ENCODE measurements at places on chromosomes 3 and 15.

DNA sequence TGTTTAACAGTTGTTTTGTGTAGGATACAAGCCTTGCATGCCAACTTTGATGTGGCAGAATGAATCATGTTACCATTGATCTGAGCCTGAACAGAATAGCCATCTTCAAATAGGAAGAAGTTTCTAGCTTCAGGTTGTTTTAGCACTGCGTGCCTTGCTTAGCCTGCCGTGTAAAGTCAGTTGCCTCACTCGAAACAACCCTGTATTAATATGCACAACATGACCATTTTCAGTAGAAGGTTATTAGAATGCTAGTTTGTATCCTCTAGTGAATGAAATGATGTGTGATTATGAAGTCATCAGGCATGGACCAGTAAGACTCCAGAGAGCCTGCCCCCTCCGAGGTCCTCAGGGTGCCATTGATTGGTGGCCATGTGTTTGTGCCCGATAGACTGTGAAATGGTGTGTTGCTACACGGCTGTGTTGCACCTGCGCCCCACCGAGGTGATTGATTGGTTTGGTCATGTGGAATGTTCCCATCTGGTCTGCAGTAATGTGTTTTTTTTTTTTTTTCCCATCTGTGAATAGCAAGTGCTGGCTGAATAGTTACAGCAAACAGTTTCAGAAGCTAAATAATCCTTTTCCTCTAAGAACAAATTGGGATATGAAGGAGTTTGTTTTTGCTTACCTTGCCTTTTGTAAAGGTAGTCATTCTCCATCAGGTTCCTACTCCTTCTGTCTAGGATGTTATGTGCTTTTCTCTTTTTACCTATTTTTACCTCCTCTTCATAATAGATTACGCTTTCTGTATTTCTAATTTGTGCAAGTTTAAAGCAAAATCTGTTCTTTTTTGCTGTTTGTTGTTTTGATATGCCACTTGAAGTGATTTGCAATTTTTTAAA lies 214.9 kb downstream of the TCF12 start:
- DNase-seq, result no peak

DNA sequence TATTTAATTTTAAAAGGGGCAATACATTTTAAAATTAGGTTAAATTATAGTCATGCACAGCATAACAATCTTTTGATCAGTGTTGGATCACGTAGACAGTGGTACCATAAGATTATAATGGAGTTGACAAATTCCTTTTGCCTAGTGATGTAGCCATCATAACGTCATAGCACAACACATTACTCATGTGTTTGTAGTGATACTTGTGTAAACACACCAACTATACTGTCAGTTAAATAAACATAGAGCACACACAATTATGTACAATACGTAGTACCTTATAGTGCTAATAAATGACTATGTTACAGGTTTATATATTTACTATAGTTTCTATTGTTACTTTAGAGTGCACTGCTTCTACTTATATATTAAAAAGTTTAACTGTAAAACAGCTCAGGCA lies 31.2 kb downstream of the FOXB1 start:
- no peak for DNase-seq

DNA sequence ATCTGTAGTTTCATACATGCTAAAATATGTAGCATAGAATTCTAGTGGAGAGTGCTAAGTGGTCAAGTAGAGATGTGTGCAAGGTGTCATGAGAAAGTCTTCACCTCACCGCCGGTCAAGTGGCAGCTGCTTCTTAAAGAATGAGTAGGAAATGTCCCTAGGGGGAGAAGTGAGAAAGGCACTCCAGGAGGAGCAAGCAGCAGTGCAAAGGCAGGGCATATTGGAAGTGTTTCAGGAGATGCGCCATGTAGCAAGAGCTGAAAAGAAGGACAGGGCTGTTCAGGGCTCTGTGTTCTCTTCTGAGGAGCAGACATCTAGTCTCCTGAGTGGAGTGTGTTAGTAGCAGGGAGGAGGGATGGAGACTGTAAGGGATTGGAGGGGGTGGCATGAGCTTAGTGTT lies 312.4 kb upstream of the SEMA6D start:
- no peak for DNase-seq

DNA sequence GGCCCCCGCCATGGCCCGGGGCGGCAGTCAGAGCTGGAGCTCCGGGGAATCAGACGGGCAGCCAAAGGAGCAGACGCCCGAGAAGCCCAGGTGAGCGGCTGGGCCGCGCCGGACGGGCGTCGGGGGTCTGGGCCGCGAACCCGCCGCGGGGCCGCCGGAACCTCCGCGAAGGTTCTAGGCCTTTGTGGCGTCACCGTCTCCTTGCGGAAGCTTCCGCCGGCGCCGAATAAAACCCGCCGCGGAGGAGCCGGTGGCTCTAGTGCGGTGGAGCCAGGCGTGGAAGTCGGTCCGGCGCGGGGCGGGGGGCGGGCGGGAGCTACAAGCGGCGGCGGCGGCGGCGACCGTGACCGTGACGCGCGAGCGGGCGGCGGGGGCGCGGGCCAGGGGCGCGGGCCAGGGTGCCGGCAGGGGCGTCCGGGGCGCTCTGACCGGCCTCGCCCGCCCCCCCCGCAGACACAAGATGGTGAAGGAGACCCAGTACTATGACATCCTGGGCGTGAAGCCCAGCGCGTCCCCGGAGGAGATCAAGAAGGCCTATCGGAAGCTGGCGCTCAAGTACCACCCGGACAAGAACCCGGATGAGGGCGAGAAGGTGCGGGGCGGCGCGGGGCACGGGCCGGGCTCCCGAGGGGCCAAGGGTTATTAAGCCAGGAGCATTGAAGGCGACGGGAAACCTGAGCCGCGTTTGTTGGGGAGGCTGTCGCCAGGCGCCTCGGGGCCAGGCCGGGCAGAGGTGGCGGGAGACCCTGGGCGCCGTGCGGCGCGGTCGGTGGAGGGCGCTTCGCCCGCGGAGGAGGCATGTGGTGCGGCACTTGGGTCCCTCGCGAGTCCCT lies at the start of gene DNAJA4:
Gene DNAJA4, plus strand, starts transcription at position 259 of the 833 bp plus-strand sequence. Its CDS starts 202 bp downstream, at position 461.
- peak; percentile 13 for DNase-seq

DNA sequence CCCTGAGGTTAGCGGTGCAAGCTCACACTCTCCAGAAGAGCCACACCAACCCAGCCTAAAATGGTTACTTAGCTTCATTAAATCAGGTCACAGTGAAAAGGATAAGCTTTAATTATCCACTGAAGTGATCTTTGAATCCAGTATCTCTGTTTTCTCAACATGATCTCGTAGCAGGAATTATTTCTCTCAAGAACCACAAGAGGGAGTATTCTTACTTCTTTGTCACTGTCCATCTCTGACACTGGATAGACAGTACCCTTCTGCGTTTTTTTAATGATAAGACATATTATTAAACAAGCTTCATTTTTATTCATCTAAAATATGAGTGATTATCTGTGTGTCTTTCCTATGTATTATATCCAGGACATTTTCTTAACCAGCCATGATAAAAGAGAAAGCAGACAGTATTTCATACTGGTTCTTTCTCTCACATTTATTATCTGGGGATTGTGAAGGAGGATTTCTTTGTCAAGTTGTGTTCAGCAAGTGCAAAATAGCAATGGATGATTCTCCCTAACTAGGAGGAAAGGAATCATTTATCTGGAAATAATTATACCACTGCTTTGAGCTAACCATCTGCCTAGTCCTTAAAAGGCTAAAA lies 105.4 kb upstream of the CCDC54 start:
- no peak for DNase-seq

GRCh38 chr3:15794303-15794771 lies 3.4 kb downstream of the ANKRD28 start:
- DNase-seq, result no peak

DNA sequence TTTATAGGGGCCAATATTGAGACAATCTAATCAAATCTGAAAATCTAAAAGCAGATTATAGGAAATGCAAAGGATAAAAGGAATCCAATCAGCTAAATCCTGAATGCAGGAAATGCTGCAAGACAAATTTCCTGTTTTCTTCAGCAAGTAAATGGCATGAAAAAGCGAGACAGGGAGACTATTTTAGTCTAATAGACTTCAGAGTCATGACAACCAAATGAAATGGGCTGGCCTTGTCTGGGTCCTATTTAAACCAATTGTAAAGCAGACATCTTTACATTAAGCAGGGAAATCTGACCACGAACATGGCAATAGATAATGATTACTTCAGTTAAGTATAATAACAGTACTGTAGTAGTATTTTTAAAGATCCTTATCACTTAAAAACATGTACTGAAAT lies 2.1 kb downstream of the DBR1 start:
- no peak for DNase-seq

- DNase-seq, result no peak
These were observed 159.9 kb upstream of the PFN2 start for GRCh38 chr3:150130404-150131100.

- DNase-seq, result no peak
These were observed 22.6 kb upstream of the RBP1 start for GRCh38 chr3:139561959-139562676.

- no peak for DNase-seq
These were observed 225.1 kb upstream of the NDN start for GRCh38 chr15:23912191-23912590.

GRCh38 chr3:66434726-66435125 lies 66.1 kb downstream of the LRIG1 start:
- DNase-seq, result no peak

DNA sequence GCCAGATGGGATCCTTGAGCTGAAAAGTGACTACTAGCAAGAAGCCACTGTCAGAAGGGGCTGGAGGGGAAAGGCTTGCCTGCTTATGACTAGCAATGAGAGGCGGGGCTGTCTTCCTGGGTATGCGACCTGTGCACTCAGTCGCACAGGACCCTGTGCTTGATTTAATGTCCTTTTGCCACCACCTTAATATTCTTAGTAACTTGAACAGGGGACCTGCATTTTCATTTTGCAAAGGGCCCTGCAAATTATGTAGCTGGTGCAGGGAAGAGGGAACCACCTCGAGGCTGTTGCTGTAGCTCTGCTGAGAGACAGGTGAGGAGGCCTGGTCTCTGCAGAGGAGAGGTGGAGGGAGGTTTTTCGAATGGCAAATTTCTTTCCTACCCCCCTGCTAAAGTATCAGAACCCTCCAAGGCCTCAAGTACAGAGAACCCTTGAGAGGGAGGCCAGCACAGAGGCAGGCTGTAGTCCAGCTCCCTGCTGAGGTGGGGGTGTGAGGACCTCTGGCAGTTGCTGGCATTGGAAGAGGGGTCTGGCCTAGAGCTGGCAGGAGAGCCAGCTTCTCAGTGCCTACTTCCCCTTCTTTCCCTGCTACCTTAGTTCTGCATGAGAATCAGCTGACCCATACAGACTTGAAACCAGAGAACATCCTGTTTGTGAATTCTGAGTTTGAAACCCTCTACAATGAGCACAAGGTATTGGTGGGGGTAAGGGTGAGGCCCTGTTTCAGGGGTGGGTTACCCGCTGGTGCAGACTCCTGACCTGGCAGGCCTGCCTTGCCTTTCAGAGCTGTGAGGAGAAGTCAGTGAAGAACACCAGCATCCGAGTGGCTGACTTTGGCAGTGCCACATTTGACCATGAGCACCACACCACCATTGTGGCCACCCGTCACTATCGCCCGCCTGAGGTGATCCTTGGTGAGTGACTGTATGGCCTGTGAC lies 11.4 kb downstream of the CLK3 start:
- no peak for DNase-seq

- no peak for DNase-seq
These were observed 20.4 kb downstream of the BHLHE40 start for GRCh38 chr3:4999531-5000184.

GRCh38 chr15:49809894-49810609 lies 189.2 kb downstream of the DTWD1 start:
- DNase-seq, result no peak

Measured in stimulated activated CD4-positive, alpha-beta T cell treated with anti-CD3 and anti-CD28 coated beads, TNF-alpha, amount 100 ng/mL, for 48 hours (primary cell).